Fibroblast of skin of scalp (primary cell): ENCODE measurements at places on chromosomes 13 and 19.

- no peak for DNase-seq
Measured at GRCh38 chr13:51519771-51520216, 64.5 kb upstream of the WDFY2 start.

DNA sequence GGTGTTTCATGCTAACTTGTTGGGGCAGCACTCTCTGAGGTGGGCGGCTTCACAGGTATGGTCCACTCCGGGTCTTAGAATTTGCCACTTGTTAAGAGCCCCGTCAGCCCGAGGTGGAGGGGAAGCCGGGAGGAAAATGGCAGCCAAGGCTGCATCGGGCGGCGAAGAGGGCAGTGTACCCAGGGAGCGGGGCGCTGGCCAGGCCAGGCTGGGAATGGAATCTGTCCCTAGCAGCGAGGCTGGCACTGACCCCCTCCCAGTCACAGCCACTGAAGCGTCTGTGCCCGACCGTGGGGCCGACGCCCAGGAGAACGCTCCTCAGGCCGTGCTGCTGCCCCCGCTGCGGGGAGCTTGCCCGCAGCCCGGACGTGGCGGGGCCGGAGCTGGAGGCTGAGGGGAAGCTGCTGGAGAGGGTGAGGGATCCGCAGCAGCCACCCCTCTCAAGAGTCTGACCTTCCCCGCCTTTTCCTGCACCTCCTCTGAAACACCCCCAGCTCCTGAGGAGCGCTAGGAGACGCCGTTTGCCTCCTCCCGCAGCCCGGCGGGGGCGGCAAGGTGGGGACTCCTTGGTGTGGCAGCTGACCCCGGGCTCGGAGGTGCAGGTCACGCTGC lies 313.8 kb upstream of the SPRY2 start:
- DNase-seq, result no peak

- no peak for DNase-seq
Measured at GRCh38 chr13:21753117-21753729, 82.3 kb downstream of the FGF9 start.

DNA sequence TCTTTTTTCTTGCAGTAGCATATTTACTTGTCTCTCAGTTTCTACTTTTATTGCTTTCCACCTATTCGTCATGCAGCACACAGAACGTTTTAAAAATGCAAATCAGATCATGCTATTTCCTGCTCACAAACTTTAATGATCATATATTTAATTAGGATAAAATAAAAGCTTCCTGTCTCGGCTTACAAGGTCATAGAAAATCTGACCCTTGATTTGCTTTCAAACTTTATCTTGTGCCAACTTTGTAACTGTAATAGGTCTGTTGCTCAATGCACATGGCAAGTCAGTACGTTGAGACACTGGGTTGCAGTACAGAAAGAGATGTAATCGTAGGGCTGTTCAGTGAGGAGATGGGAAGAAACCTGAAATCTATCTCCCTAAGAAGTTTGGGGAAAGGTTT lies 95.6 kb upstream of the CSNK1A1L start:
- DNase-seq, result no peak

DNA sequence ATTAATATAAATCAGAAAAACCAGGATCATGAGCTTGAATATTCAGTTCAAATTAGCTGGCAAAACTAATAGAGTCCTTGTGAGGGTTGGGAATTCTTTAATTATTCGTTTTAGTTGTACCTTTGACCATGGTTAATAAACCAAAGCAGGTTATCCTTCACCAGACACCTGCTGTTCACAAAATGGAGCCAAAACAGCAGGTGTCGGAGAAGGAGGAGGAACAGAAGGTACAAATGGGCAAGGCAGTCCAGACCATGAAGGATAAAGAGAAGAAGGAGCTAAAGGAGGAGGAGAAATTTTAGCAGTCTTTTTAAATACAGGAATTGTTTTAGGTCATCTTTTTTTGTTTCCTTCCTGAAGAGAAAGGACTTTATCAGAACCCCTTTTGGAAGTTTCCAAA lies 106.1 kb downstream of the NHLRC3 start:
- no peak for DNase-seq
